NCI-H226 (cell line): ENCODE measurements at places on chromosomes 12 and 14.

DNA sequence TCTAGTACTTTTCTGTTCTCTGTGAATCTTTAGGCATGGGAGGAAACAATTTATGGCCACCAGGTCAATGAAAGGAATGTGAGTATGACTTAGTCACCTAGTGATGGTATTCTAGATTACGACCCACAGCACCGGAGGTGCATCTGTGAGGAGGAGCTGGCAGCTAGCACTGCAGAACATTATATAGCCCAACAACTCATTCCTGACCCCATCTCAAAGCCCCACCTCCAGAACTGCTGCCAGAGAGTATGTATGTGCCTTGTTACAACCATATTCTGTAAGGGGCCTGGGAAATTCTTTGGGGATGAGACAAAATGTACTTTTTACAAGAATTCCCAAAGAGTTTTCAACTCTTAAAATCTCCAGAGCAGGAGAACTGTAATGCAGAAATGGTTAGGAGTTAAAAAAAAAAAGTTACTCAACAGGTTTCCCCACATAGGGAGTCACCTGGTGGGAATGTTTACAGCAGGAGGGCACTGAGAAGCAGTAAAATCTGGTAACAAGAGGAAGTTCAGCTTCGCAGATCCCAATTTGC lies 34.9 kb upstream of the CERS5 start:
- DNase-seq = peak; percentile 99

DNA sequence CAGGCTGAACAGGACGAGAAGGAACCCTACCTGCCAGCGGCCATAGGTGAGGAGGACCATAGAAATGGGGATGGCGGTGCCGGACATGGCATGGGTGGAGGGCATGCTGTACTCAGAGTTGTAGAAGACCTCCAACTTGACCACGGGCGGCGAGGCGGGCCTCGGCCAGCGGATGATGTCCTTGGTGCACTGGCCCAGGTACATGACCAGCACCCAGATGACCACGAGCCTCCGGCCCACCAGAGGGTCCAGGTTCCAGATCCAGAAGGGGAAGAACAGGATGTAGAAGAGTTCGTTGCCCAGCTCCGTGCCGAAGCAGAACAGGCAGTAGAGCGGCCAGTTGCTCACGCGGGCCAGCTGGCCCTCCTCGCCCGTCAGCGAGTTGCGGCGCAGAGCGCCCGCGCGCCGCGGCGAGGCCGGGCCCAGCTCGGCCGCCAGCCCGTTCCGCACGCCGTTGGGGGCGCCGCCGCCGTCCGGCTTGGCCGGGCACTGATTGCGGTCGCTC lies 582 bp downstream of the SGPP1 start:
- DNase-seq = peak; percentile 9

- no peak for DNase-seq
These were observed 127.0 kb downstream of the TSPAN9 start for GRCh38 chr12:3204143-3204542.

DNA sequence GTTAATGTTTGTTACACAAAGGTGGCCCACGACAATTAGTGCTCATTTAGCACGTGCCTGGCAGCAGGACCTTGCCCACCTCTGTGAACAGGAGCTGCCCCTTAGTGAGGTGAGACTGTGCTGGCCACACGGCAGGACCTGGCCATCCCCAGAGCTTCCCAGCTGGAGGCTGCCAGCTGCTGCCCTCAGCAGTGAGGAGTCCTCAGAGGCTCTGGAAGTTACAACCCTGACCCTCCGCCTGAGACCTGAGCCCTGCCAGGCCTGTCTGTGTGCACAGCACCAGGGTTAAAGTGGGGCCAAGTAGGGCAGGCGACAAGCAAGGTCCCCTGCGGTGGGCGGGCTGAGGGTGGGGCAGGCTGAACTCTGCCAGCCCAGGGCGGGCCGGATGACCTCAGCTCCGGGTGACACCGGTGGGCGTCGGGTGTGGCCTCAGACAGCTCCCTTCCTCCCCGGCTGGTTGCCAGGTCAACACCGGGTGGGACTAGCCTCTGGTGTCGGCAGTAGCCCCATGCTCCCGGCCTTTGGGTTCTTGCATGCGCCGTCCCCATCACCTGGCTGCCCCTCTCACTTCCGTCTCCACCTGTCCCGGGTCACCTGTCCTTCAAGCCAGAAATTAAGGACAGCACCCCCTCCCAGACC lies 9.2 kb upstream of the LBHD2 start:
- no peak for DNase-seq

DNA sequence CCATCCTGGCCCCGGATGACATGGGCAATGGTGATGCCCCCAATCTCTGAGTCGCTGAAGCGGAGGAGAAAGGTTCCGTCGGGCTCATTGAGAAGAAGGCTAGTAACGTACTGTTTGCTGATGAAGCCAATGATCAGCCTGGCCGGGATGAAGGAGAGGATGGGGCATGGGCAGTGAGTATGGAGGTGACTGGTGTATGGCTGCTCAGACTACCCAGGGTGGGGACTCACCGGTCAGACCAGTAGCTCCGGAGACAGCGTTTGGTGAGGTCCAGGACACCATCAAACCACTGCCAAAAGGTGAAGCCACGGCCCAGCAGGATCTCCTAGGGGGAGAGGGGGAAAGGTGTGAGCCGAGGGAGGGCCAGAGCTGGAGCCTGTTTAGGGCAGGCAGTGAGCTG lies 10.9 kb downstream of the NAB2 start:
- no peak for DNase-seq

- no peak for DNase-seq
These were observed 179.7 kb upstream of the HIF1A start for GRCh38 chr14:61515436-61516117.

DNA sequence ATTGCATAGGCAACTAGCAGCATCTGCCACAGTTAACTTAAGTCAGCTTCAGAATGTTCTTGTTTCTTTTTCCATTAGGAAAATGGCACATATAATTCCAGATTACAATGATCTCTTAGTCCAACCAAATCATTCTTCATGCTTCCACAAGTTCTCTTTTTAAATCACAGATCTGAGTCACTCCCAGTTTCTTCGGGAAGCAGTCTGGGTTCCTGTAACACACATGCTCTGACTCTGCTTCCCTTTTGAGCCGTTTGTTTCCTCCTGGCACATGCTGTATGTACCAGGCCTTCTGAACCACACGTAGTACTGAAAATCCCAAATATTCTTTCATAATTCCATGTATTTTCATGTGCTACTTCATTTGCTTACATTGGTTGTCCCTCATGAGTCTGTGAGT lies 388.8 kb upstream of the PDE3A start:
- no peak for DNase-seq

DNA sequence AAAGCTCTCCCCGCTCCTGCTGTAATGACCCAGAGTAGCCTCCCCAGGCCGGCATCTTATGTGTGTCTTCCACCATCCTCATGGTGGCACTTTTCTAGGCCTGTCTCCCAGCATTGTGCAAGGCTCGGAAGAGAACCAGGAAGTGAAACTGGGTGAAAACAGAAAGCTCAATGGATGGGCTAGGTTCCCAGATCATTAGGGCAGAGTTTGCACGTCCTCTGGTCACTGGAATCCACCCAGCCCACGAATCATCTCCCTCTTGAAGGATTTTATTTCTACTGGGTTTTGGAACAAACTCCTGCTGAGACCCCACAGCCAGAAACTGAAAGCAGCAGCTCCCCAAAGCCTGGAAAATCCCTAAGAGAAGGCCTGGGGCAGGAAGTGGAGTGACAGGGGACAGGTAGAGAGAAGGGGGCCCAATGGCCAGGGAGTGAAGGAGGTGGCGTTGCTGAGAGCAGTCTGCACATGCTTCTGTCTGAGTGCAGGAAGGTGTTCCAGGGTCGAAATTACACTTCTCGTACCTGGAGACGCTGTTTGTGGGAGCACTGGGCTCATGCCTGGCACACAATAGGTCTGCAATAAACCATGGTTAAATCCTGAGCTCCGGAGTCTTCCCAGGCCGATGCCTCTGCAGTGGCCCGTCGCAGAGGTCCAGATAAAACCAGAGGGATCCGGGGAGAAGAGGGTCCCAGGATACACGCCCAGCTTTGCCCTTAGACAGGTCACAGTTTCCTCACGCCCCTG lies 15.6 kb downstream of the ACVRL1 start:
- peak; percentile 36 for DNase-seq

DNA sequence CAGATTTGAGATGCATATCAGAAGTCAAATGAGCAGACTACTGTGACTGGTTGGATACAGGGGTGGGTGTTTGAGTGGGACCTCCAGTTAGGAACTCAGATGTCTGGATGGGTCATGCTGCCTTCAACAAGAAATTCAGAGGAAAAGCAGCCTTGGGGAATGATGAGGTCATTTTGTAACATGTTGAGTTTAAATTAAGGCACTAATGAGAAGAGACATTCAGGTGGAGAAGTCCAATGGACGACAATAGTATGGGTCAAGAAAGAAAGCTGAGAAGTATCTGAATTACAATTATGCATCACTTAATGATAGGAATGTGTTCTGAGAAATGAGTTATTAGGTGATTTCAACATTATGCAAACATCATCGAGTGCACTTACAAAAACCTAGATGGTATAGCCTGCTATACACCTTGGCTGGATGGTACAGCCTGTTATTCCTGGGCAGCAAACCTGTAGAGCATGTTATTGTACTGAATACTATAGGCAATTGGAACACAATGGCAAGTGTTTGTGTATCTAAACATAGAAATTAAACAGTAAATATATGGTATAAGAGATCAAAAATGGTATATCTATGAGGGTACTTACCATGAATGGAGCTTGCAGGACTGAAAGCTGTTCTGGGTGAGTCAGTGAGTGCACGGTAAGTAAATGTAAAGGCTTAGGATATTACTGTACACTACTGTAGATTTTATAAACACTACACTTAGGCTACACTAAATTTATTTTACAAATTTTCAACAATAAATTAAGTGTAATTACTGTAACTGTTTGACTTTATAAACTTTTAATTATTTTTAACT lies 414.7 kb downstream of the RAD51B start:
- DNase-seq = no peak

DNA sequence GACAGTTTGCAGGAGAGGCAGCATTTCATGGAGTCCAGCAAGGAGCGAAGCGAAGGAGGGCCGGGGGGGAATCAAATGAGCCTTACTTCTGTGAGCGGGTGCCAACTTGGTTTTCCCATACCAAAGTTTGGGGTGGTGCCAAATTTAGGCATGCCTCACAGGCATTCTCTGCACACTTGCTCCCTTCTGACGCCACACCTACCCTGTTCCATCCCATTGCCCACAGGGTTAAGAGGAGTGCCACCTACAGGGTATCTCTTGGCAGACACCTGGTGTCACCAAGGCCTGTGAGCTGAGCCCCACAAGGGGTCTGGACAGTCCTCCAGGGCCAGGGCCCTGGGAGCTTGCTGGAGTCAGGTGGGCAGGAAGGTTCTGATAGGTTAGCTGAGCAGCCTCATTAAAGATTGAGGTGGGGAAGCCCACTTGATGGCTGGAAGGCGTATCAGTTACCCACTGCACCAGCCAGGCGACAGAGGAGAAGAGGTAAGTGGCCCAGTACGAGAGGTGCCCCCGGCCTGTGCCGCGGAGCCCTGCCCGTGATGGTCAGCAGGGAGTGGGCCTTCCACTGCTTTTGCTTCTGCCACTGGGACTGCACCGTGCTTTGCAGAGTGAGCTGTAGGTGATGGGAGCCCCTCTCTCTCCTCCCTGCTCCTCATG lies 45.2 kb downstream of the DEGS2 start:
- DNase-seq = no peak

DNA sequence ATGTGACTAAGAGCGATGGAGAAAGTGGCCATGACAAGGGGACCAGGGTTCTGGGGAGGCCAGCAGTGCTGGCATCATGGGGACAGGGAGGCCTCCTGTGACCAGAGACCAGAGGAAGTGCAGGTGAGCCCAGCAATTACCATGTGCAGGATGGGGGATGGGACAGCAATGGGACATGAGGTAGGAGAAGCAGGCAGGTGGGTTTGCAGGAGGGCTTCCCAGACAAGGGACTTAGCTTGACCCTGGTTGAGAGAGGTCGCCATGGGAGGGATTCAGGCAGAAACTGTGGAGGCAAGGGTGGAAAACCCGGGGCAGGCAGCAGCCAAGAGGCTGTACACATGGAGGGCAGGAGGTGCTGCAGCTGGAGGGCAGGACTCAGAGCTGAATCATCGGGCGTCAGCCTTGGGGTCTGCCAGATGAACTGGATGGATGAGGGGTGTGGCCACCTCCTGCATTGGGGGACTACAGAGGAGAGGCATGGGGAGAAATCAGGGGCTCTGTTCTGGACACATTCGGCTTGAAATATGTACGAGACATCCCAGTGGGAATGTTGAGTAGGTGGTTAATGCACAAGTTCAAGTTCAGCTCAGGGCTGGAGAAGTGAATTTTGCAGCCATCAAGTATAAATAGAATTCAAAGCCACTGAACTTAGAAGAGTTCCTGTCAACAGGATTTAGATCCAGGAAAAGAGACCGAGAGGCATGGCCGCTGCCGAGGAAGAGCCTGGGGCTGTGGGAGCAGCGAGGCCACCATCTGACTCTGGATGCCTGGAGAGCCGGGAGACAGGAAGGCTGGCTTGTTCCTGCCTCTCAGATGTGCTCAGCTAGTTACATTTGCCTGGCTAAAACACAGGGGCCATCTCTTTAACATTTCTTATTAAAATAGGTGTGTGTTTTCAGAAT lies 36.6 kb downstream of the SFSWAP start:
- no peak for DNase-seq

GRCh38 chr14:92353447-92353846 lies 30.5 kb downstream of the SLC24A4 start:
- DNase-seq = no peak

DNA sequence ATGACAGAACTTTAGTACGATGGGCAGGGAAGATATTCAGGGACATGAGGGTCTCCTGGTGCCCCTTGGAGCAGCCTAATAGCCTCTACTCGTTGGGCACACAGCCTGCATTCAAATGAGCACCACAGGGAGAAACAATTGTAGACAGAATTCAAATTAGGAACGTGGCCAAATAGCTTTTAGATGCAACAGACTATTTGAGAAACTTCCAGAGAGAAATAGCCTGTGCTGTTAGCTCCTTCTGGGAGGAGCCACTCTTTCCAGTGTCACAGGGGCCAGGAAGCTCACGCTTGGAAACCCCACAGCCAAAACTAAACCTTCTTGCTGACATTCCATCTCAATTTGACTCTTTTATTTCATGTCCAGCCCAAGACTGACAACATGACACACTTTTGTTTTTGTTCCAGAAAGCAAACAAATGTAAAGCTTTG lies 114.5 kb downstream of the RPAP3 start:
- DNase-seq = no peak

DNA sequence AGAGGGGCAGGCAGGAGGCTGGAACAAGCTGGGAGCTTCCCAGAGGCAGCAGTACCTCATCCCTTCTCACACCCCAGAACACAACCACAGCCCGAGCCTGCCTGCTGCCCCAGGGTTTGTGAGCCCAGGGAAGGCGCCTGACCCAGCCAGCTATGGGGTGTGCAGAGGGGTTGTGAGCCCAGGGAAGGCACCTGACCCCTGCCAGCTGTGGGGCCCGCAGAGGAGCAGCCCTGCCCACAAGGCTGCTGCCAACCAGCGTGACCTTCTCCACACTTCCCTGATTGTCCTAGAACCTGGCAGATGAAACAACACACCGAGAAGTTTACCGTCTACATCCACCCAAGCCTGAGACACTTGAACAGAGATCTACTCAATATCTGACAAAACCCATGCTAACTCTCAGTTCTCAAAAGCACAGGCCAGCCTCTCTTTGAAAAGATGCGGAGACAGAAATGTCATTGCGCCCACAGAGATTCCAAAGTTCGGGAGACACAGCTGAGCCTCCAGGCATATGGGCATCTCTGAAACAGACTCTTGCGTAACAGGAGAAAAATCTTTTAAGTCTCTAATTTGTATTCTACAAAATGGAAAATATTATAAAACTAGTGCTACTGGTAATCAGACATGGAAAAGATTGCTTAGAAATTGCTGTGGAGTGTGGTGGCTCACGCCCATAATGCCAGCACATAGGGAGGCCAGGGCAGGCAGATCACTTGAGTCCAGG lies 47.3 kb downstream of the SFSWAP start:
- DNase-seq = no peak

GRCh38 chr12:1348606-1349005 lies 245.8 kb downstream of the FBXL14 start:
- DNase-seq = no peak

- DNase-seq = no peak
These were observed 14.1 kb downstream of the RIN3 start for GRCh38 chr14:92527721-92528120.
